Globus pallidus (tissue), 1 donor: ENCODE measurements at places on chromosomes 16 and 17.

- no peak for DNase-seq
These were observed 12.8 kb upstream of the CBFB start for GRCh38 chr16:67016143-67016542.

DNA sequence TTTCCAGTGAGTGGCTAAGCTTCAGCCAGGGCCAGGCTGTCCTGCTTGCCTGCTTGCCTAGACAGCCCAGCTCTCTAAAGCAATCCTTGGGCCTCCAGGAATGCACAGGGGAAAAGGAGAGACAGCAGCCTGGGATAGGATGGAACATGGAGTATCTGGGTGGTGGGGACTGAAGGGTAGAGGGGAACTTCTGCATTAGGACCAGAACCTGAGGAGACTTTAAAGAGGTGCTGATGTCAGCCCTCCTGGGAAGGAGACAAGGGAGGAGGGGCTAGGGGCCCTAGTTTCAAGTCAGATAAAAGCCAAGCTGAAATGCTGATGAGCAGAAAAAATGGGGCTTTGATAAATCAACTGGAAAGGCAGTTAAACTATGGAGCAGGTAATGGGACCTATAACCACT lies 1.8 kb downstream of the HOXB7 start:
- no peak for DNase-seq

- DNase-seq, result peak; percentile 20
These were observed 36.0 kb downstream of the CLUAP1 start for GRCh38 chr16:3536851-3537250.

DNA sequence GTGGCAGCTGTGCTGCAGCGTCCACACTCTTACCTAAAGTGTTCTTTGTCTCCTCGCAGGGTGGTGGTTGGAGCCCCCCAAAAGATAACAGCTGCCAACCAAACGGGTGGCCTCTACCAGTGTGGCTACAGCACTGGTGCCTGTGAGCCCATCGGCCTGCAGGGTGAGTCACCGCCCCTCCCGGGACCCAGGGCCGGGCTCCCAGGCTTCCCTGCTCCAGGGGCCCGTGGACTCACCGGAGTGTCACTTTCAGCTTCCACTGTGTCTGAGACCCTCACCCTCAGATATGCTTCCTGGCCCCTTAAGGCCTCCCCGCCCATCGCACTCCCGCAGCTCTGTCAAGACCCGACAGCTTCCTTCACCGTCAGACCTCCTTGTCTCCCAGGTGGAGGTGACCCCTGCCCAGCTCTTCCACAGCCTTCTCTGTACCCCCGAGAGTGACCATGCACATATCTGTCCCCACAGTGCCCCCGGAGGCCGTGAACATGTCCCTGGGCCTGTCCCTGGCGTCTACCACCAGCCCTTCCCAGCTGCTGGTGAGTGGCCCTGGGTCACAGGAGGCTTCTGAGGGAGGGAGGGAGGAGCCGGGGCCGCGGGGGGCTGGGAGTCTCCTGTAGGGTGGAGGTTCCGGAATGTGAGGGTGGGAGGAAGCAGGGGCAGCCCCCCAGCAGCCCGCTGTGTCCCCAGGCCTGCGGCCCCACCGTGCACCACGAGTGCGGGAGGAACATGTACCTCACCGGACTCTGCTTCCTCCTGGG lies 1.8 kb downstream of the ITGAX start:
- DNase-seq, result no peak

GRCh38 chr17:48162946-48163506 lies 55.5 kb downstream of the SNX11 start:
- no peak for DNase-seq

GRCh38 chr16:15617901-15618300 lies 25.1 kb downstream of the MARF1 start:
- DNase-seq, result no peak

DNA sequence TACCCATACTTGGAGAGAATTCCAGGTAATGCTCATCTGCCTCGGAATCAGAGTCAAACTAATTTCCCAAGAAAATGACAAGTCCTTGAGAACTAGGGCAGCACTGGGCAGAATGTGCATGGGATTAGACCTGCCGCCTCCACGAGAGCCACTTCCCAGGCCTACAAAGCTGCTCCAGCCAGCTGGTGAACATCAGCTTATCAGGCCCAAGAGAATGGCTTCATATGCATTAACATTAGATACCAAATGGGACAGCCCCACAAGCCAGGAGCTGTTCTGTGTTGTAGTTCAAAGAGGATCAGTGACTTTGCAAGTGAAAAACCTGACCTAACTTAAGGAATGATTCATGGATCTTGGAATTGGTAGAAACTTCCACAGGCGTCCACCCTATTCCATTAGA lies 203.3 kb downstream of the CYLD start:
- no peak for DNase-seq

DNA sequence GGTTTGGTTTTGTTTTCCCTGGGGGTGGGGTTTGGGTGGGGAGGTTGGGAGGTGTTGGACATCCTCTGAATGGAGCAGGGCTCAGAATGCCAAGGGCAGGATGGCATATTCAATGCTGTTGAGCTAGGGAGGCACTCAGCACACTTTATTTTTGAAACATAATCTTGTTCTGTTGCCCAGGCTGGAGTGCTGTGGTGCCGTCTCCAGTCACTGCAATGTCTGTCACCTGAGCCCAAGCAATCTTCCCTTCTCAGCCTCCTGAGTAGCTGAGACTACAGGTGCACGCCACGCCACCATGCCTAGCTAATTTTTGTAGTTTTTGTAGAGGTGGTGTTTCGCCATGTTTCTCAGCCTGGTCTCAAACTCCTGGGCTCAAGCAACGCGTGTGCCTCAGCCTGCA lies 186.1 kb downstream of the RPTOR start:
- DNase-seq, result no peak

DNA sequence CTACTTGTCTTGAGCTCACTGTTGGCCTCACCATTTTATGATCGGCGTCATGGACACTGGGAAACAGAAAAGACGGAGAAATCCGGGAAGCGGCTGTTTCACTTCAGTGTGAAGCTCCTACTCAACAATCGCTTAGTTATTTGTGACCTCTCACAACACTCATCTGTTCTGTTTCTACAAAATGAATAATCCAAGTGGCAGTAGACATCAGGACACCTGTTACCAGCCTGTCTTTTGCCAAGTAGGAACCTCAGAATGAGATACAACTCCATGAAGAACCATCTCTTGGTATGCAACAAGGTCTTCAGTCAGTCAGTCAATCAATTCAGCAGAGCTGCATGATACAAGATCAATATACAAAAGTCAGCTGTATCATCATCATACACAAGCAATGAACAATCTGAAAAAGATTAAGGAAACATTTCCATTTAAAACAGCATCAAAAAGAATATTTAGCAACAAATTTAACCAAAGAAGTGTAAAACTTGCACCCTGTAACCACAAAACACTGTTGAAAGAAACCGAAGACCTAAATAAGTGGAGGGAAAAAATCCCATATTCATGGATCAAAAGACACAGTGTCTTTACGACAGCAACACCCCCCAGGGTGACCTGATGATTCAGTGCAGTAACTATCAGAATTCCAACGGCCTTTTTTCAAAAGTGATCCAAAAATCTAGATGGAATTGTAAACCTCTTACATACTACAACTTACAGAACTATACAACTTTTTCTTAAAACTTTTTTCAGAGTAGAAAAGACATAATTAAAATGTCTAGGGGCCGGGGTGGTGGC lies 63.4 kb downstream of the ANKRD11 start:
- no peak for DNase-seq
